ENCODE measurements at places on chromosomes 11 and 22.
A peak's percentile ranks its signal among the peaks of the same experiment; 100 is the strongest.

DNA sequence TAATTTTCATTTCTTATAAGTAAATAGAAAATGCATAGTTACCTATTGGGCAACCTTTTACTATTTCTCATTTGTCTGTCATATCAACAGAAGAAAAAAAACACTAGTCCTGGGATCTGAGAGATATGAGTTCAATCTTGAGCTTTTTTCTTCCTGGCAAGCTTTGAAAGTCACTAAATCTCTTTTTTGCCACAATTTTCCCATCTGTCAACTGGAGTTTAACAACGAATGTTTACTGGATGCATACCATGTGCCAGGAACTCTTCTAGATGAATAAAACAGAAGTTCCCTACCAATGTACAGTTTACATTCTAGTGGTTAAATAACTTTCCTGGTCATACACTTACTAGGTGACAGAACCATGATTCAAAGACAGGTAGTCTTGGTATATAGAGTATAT, 31.0 kb downstream of the FSHB start:
- DNase-seq, result no peak

DNA sequence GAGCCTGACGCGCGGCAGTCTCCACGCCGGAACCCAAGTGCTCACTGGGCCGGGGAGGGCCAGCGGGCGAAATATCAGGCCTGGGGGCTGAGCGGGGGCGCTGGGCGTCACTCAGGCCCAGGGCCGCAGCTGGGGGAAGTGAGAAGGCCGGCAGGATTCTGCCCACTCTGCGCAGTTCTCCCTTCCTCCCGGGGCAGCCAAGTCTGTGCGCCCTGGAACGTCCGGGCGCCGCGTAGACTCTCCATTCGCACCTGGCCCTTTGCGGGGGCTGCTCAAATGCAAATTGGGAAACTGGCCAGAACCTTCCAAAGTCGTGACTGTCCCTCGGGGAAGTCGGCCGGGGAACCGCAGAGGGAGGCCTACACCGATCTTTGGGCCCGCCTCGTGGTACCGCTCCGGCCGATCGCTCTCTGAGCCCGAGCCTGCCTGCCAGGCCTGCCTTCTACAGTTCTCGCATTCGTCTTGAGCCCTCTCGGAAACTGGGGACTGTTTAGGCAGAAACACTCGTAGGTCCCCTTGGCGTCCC, 2.2 kb upstream of the SLC6A5 start:
- DNase-seq, result no peak

DNA sequence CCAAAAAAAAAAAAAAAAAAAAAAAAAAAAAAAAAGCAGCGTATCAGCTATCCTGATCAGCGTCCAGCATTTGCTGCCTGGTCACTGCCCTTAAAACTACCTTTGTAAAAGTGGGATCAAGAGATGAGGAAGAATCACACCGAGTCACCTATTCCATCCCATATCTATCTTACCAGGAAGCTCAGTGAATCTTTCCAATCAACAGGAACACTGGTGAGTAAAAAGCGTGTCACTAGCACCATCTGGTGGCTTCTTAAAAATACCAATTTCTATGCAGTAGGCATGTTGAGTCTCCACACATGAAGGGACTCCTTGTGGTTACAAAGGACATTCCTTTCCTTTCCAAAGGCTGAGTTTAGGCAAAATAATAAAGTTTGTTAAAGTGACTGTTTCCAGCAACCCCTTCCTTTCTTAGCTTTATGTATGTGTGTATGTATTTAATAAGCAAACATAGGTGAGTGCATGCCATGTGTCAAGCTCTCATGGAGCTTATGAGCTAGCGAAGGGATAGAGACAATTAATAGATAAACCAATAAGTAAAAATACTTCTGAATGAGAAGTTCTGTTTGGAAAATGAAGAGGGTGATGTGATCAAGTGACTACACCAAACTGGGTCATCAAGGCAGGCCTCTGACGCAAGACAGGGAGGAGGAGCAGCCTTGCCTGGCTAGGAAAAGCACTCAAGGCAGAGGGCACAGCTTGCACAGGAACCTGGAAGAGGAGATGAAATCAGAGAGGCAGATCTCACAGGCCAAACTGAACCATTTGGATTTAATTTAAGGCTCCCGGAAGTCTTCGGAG, 13.9 kb upstream of the TP53AIP1 start:
- peak; percentile 30 for DNase-seq

GRCh38 chr11:13229711-13230318, 47.8 kb upstream of the BMAL1 start:
- DNase-seq, result no peak

- DNase-seq, result no peak
These were observed 392.2 kb downstream of the TBC1D22A start for GRCh38 chr22:47154621-47155081.

- DNase-seq, result no peak
These were observed 8.1 kb upstream of the PDE3B start for GRCh38 chr11:14635546-14635945.

GRCh38 chr11:115481528-115481927, 22.7 kb downstream of the CADM1 start:
- no peak for DNase-seq

All from Caki2 (cell line).